ENCODE measurements at places on chromosomes 7 and 10.
A peak's percentile ranks its signal among the peaks of the same experiment; 100 is the strongest.

DNA sequence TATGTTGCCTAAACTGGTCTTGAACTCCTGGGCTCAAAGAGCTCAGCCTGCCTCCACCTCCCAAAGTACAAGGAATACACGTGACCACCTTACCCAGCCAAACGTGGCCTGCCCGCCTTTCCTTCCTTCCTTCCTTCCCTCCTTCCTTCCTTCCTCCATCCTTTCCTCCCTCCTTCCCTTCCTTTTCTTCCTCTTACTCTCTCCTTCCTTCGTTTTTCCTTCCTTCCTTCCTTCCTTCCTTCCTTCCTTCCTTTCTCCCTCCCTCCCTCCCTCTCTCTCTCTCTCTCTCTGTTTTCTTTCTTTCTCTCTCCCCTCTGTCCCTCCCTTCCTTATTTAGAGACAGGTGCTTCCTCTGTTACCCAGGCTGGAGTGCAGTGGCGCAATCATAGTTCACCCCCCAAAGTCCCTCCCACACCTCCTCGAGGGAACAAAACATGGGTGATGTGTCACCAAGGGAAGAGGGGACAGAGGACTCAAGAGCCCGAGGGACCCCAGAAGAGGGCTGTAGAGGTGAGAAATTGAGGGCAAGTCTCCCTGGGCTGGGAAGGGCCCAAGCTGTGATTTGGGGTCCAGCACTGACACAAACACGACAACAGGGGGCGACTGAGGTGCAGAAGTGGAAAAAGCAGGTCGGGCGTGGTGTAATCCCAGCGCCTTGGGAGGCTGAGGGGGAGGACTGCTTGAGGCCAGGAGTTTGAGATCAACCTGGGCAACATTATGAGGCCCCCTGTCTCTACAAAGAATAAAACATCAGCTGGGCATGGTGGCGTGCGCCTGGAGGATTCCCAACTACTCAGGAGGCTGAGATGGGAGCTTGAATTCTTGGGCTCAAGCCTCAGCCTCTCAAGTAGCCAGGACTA is 28.1 kb downstream of the EPHB4 start:
- peak; percentile 70 for DNase-seq

GRCh38 chr7:104569751-104570150 is 241.3 kb downstream of the LHFPL3 start:
- DNase-seq, result no peak

GRCh38 chr7:24819916-24820689 is 62.8 kb upstream of the GSDME start:
- DNase-seq, result peak; percentile 85

GRCh38 chr10:84352251-84352842 is 24.0 kb downstream of the CCSER2 start:
- DNase-seq, result peak; percentile 63

- DNase-seq, result peak; percentile 25
These were observed 1352.8 kb downstream of the REEP3 start for GRCh38 chr10:64873959-64874358.

- no peak for DNase-seq
These were observed 49.7 kb downstream of the RABGEF1 start for GRCh38 chr7:66790196-66790595.

- no peak for DNase-seq
These were observed 1235.0 kb downstream of the XPNPEP1 start for GRCh38 chr10:108688314-108688713.

- peak; percentile 8 for DNase-seq
These were observed 23.2 kb upstream of the PIP4K2A start for GRCh38 chr10:22737587-22737986.

GRCh38 chr7:129843978-129844840 is 108.6 kb downstream of the UBE2H start:
- peak; percentile 41 for DNase-seq

DNA sequence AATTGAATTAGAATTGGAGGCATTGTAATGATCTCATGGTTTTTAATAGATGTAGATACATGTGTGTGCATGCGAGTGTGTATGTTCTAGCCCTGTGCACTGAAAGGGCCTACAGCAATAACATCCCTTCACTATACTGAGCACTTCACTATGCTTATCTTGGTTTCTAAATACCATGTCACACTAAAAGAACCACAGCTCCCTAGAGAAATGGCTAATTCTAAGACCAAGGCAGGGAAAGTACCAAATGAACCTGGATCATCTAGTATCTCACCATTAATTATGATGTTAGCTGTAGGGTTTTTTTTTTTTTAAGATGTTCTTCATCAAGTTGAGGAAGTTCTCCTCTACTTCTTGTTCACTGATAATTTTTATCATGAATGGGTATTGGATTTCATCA is 55.1 kb downstream of the HECTD2 start:
- no peak for DNase-seq

DNA sequence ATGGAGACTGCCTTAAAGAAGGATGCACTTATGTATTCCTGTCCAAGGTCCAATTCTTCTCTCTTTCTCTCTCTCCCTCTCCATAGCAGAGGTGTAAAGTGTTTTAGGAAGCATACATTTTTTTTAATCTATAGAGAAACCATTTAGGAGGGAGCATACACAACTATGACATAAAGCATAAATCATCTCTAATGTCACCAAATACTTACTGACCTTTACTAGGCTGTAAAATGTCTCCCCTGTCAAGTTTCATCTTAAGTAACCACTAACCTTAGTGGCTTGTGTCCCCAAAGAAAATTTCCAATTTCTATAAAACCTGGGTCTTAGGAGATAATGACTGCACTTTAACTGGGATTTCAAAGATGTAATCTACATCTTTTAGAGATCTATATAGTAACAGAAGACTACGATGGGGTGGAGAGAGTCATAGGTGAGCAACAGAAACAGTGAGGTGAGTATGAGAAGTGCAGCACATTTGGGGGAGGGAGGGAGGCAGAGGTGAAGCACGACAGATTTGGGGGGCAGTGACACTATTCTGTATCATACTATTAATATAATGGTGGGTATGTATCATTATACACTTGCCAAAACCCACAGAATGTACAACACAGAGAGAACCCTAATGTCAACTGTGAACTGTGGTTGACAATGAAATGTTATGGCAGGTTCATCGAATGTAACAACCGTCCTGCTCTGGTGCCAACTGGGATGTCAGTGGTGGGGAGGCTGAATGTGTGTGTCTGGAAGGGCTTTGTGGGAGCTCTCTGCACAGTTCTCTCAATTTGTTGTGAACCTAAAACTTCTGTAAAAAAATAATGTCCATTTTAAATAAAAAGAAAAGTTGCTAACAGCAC is 79.5 kb downstream of the PIP4K2A start:
- no peak for DNase-seq

DNA sequence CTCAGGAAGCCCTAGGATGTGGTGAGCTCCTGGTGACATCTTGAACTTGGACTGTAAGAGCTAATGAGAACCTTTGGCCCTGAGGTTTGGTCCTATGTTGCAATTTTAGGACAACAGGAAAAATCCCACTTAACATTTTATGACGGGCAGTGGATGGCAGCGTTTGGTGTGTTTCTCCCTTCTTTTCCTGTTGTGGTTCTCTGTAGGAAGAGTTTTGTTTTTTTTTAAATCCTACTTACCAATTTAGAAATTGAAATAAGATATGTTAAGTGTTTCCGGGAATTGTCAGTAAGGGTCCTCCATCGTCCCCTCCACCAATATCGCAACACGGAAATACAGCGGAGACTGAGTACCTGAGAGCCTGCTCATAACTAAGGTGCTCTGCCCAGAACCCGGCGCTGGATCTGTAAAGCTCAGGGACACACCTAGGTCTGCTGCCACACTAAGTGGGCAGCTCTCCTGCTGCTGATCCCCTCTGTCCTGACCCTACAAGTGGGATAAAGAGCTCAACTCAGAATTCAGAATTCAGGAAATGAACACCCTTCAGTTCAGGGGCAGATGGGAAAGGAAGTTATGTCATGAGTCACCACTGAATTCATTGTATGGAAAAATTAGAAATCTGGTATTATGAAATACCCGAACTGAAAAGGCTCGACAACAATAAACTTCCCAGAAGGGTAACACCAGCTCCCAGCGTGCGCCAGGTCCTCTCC is 9.1 kb upstream of the PROSER2 start:
- DNase-seq, result peak; percentile 86

GRCh38 chr7:115349635-115350034 is 427.7 kb downstream of the MDFIC start:
- DNase-seq, result no peak

- no peak for DNase-seq
These were observed 73.4 kb downstream of the CFAP46 start for GRCh38 chr10:132868995-132869394.

- no peak for DNase-seq
These were observed 24.0 kb downstream of the DPCD start for GRCh38 chr10:101612086-101612485.

DNA sequence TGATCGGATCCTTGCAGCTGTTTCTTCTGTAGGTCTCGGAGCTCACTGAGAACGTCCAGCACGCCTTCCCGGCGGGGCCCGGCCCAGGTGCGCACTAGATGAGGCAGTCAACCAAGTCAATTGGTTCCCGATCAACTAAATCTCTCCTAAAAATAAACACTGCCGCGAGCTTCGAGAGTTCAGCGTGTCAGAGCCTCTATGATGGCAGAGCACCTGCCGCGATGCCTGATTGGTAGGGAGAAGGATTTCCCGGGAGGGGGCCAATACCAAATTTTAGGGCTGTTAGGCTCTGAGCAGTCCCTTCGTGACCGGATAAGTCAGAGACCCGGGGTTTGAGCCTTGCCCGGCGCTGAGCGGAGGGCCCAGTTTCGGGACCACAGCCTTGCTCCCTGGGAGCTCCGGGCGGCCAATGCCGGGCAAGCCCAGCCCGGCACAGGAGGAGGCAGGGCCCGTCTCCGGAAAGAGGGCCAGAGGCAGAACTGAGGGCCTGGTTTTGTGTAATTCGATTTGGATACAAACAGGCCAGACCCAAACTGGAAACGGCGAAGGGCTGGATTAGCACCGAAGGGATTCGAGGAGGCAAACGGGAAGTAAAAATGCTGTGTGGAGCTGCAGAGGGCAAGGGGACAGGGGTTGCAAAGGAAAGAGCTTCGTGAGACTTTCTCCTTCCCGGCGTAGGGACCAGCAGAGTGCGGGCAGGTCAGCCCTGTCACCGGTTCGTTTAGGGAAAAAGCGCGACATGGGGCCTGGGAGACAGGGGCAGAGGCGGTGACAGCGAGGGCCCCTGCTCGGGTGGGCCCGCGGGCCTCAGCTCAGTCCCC is 569 bp downstream of the SLC26A5 start:
- peak; percentile 5 for DNase-seq

GRCh38 chr10:61906562-61906901 is 5.0 kb downstream of the ARID5B start:
- DNase-seq, result no peak

DNA sequence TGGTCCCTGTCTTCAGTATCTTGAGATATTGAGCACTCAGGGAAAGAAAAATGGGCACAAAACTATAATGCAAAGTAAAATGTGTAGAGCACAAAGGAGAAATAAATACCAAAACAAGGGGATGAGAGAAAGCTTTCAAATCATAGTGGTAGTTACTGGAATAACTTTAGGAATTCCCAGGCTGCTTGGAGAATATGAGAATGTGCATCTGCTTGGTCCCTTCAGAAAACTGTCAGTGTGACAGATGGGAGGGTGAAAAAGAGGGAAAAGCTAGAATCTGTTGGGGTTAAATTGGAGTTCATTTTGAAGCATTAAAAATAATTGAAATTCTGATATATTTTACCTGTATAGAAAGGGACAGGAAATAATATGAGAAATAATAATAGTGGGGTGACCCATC is 15.3 kb downstream of the ST7 start:
- DNase-seq, result no peak

DNA sequence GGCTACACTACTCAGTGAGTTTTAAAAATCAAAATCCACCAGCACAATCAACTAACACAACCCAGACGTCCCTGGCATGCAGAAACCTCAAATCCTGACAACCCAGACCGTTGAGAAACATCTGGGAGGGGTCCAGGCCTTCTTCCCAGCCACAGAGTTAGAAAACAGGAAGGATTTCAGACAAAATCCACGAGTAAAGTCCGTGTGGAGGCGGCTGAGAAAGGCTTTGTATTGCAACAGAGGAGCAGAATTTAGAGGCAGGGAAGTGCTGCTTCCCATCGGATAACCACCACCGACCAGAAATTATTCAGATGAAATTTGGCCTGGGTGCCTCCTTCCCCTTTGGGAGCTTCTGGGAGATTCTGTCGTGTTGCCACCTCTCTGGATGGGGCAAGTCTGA is 61.5 kb downstream of the TNS3 start:
- no peak for DNase-seq

DNA sequence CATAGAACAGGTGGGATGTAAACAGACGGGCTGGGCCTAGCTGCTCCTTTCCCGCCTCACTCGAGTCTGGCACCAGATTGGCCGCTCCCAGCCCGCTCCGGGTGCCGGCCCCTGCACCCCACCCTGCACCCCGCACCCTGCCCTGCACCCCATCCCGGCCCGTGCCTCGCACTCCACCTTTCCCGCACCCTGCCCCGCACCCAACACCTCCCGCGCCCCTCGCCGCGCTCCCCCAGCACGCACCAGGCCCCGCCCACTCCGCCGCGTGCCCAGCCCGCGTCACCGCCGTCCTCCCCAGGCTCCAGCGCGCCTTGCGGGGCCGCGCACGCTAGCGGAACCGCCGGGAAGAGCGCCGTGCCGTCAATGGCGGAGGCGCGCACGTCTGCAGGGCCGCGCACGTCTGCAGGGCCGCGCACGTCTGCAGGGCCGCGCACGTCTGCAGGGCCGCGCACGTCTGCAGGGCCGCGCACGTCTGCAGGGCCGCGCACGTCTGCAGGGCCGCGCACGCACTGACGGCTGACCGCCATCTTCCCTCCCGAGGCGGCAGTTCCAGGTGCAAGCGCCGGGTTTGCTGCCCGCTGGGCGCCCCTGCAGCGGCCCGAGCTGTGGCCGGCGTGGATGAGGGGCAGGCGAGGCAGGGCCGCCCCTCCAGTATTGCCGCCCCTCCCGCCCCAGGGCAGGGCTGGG is at the start of gene UBE3C:
TSS of gene UBE3C (plus strand) at position 503 of the 687 bp plus-strand sequence. CDS start 347 bp downstream, outside the sequence.
- DNase-seq, result peak; percentile 94

DNA sequence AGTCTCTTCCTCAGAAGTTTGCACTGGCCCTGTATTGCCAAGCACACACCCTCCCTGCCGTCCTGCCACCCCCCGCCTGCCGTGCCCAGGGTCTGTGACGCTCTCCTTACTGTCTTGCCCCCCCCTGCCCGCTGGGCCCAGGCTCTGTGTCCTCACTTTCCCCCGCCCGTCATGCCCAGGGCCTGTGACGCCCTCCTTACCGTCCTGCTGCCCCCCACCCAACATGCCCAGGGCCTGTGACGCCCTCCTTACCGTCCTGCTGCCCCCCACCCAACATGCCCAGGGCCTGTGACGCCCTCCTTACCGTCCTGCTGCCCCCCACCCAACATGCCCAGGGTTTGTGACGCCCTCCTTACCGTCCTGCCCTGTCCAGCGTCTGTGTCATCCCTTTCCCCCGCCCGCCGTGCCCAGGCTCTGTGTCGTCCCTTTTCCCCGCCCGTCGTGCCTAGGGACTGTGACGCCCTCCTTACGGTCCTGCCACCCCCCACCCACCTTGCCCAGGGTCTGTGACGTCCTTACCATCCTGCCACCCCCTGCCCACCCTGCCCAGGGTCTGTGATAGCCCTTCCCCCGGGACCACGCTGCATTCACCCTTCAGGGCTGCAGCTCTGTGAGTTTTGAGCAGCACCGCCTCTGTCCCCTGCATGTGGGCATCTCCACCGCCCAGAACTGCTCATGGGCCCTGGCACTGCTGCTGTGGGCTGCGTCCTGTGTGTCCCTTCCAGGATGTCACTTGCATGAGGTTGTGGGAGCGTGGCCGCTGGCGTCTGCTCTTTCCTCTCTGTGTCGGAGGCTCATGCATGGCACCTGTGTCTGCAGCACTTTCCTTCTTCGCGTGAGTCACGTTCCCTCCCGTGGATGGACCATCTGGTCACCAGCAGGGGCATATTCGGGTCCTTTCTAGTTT is 19.3 kb upstream of the PRKAR1B start:
- DNase-seq, result no peak

GRCh38 chr10:58776568-58777318 is 264.1 kb downstream of the BICC1 start:
- no peak for DNase-seq

GRCh38 chr10:110363572-110364411 is 59.1 kb upstream of the SMNDC1 start:
- no peak for DNase-seq

Measured in endothelial cell of umbilical vein (primary cell).